ENCODE measurements at places on chromosomes 7 and 10.
A peak's percentile ranks its signal among the peaks of the same experiment; 100 is the strongest.

- no peak for DNase-seq
These were observed 209.4 kb upstream of the FOXK1 start for GRCh38 chr7:4472728-4473127.

GRCh38 chr7:137685433-137686164 lies 161.2 kb downstream of the DGKI start:
- peak; percentile 37 for DNase-seq

DNA sequence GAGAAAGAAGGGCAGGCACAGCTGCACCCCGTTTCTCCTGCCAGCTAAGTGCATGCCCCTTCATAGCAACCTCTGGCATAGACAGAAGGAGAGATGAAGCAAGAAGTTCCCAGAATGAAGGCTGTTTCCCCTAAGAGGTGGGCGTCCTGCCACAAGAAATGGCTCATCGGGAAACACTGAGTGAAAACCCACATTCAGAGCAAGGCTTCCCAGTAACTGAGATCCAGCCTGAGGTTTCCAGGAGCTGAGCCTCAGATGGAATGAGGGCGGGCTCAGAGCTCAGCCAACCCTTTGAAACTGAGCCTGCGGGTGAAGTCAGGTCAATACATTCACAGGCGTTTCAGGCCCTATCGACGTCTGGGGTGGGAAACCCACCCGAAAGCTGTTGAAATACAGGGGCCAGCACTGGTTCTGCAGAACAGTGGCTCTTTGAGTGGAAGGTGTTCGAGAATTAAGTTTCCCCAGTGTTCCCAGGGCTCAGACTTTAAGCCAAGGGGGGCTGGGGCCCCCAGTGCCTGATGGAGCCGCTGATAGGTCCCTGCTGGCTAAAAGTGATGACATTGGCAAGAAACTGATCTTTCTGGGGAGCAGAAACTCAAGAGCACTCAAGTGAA lies 510.2 kb downstream of the RPS24 start:
- peak; percentile 95 for DNase-seq

GRCh38 chr10:113995201-113995600 lies 48.5 kb upstream of the ADRB1 start:
- DNase-seq: no peak

DNA sequence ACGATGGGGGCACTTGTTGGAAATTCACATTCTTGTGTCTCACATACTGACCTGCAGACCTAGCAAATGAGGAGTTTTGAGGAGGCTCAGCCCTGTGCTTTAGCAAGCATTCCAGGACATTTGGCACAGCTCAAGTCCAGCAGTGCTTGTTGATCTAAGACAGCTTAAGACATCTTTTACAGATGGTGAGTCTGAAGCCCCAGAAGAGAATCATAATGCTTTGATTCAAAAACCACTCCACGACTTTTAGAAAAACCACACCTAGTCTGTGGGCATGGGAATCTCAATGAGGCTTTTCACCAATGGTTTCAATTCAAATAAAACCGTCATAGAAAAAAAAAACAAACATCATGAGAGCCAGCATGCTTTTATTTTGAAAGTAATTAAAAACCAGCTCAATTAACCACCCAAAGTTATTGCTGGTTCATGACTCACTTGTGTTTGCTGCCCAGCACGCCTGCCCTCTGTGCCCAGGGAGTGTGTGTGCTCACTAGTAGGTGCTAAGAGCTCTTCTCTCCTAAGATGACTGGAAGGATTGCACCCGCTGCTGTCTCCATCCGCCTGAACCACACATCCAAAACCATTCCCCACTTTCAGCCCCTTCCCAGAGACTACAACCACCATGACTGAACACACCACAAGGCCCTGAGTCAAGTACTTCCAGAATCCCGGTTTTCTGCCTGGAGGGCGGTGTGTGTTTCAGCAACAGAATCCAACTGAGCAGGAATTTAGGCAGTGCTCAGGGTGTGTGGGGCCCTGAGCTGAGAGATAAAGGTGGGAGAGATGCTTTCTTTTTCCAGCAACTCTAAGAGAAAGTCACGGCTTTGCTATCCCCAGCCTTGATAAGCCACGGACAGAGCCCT lies 130.2 kb upstream of the ADAM12 start:
- no peak for DNase-seq

DNA sequence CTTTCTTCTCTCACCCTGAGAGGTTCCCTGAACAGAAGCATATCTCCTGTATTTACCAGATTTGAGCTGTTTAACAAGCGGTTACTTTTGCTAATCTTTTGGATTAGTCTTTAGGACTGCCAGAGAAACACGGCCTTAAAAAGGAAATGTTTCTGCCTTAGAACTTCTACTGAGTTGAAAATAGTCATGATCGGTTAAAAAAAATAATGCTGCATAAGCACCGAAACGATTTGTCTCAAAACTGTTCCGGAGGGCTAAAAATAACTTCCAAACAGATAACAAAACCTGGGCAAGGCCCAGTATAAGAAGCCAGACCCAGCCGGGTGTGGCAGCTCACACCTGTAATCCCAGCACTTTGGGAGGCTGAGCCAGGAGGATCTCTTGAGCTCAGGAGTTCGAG lies 43.3 kb upstream of the CYTH3 start:
- no peak for DNase-seq

GRCh38 chr7:35253460-35253709 lies 515 bp downstream of the TBX20 start:
- no peak for DNase-seq

GRCh38 chr7:1975179-1975578 lies 257.6 kb downstream of the MAD1L1 start:
- no peak for DNase-seq

- no peak for DNase-seq
These were observed 152.1 kb downstream of the ADAM12 start for GRCh38 chr10:126235979-126236851.

GRCh38 chr7:141511676-141512396 lies 39.4 kb upstream of the AGK start:
- DNase-seq: no peak

- DNase-seq: no peak
These were observed 143.1 kb downstream of the NPY start for GRCh38 chr7:24427048-24427447.

All from fibroblast of skin of right biceps (primary cell).